ENCODE measurements at places on chromosomes 5 and 9. TPM values are rescaled to one million over a fixed set of nuclear protein-coding genes. Genes with fewer than 3 reads are reported as not detected.

BTNL8 gene
- not detected for total RNA-seq

SPINK6 gene
- total RNA-seq: not detected

SHLD3 gene
- total RNA-seq: 4.2 TPM

PHF19 gene
- 27.2 TPM for total RNA-seq

DNA sequence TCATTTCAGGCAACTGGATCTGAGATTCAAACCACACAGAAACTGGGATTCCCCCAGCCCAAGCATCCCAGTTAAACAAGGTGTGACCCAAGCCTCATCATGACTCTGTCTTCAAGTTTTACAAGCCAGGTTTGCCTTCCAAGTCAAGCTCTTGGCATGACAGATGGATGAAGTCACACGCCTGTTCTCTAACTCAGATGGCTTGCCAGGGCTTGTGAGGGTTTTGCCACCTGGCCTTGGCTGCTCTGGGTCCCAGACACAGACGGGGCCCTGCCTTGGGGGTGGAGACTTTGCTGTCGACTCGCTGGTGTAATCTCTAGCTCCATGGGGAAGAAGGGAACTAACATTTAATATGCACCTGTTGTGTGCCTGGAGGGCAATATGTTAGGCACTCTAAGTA lies 95.8 kb upstream of the RARS1 start:
- H3K27me3 ChIP-seq: no peaks in the 10 kb centered on the region
- no peak overlapping the region for H3K4me3 ChIP-seq
- no peak overlapping the region for H3K27ac ChIP-seq
- no peak for DNase-seq

GRCh38 chr5:43270645-43271044 lies 42.6 kb downstream of the HMGCS1 start:
- H3K27ac ChIP-seq: no peak overlapping the region
- no peaks in the 10 kb centered on the region for H3K36me3 ChIP-seq
- DNase-seq: no peak
- no peak overlapping the region for H3K4me3 ChIP-seq

GRCh38 chr9:123373447-123373923 lies 17.5 kb downstream of the CRB2 start:
- peaks cover 17% of the 10 kb centered on the region for H3K4me1 ChIP-seq
- no peak overlapping the region for H3K4me3 ChIP-seq
- H3K36me3 ChIP-seq: peaks cover 7% of the 10 kb centered on the region
- no peak overlapping the region for H3K27ac ChIP-seq
- no peak for DNase-seq

- no peak overlapping the region for H3K27ac ChIP-seq
- H3K27me3 ChIP-seq: no peaks in the 10 kb centered on the region
- H3K36me3 ChIP-seq: no peaks in the 10 kb centered on the region
- no peak overlapping the region for H3K4me3 ChIP-seq
Measured at GRCh38 chr9:30048396-30048795, 2336.0 kb upstream of the ACO1 start.

GRCh38 chr5:134578578-134579283 lies 53.3 kb downstream of the JADE2 start:
- no peak overlapping the region for H3K27ac ChIP-seq
- H3K4me1 ChIP-seq: no peaks in the 10 kb centered on the region
- no peaks in the 10 kb centered on the region for H3K27me3 ChIP-seq
- no peak for DNase-seq
- H3K36me3 ChIP-seq: no peaks in the 10 kb centered on the region
- no peak overlapping the region for H3K4me3 ChIP-seq

DNA sequence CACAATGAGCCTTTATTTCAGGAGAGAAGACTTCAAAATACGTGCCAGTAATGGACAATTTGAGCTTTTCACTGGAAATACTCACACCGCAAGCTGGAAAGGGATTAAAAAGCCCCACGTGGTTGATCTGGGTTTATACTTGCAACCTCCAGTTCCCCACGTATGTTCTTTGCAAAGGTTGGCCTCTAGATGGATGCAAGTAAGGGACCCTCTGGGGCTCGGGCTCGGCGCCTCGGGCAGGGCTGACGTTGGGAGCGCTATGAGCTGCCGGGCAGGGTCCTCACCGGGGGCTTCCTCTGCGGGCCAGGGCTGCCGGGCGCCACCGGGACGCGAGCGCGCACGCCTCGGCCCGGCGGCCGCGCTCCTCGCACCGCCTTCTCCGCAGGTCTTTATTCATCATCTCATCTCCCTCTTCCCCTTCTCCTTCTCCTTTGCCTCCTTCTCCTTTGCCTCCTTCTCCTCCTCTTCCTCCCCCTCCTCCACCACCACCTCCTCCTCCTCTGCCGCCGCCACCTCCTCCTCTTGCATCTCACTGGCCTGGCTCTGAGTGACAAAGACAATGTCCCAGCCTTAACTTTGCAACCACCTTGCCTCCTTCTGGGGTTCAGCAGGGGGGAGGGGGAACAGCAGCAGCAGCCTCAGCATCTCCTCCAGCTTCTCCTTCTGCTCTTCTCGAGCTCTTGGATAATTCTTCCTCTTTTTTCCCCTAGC lies 701 bp upstream of the ZNF462 start:
- peak overlapping the region; percentile 98 for H3K4me3 ChIP-seq
- peaks cover 44% of the 10 kb centered on the region for H3K4me1 ChIP-seq
- H3K27me3 ChIP-seq: peaks cover 21% of the 10 kb centered on the region
- H3K36me3 ChIP-seq: no peaks in the 10 kb centered on the region
- peak overlapping the region; percentile 94 for H3K27ac ChIP-seq

GRCh38 chr5:78511121-78511906 lies 137.3 kb downstream of the LHFPL2 start:
- no peak overlapping the region for H3K4me3 ChIP-seq
- H3K36me3 ChIP-seq: peaks cover 2% of the 10 kb centered on the region
- DNase-seq: no peak

DNA sequence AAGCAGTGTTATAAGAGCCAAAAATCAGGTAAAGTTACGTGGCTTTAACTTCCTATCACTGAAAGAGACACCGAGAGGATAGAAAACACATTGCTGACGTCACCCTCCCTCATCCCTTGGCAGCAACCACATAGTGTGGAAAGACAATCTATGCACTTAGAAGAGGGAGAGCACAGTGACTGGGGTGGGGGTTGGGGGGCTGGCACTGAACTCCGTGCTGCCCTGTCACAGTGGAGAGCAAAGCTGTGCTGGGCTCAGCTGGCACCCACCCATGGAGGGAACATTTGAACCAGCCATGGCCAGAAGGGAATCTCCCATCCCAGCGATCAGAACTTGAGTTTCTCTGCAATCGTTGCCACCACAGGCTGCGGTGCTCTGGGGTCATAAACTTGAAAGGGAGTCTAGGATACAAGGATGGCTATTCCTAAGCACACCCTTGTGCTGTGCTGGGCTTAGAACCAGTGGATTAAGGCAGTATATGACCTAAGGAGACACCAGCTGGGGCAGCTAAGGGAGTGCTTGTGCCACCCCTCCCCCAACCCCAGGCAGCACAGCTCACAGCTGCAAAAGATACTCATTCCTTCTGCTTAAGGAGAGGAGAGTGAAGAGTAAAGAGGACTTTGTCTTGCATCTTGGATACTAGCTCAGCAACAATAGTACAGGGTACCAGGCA lies 73.4 kb downstream of the KIAA0825 start:
- H3K4me3 ChIP-seq: no peak overlapping the region
- H3K4me1 ChIP-seq: no peaks in the 10 kb centered on the region
- no peaks in the 10 kb centered on the region for H3K27me3 ChIP-seq
- DNase-seq: no peak
- H3K27ac ChIP-seq: no peak overlapping the region

DNA sequence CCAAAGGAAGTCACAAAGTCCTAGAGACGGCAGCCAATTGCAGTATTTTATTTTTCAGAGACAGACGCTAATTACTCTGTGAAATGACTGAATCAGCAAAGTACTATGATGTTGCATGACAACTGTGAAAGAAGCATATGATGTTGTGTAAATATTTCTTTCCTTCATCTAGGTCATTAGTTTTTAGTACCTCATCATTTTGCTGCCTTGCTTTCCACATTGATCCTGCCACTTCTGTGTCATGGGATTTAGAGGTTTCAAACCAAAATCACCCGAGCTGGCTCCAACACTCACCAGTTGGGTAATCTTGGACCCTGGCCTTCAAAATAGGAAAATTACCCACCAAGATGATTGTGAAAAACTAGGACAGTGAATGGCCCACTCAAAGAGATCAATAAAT lies 585.2 kb downstream of the ACTL7B start:
- H3K36me3 ChIP-seq: no peaks in the 10 kb centered on the region
- no peak overlapping the region for H3K27ac ChIP-seq
- H3K4me1 ChIP-seq: peaks cover 45% of the 10 kb centered on the region
- no peak for DNase-seq
- no peak overlapping the region for H3K4me3 ChIP-seq
- peaks cover 69% of the 10 kb centered on the region for H3K27me3 ChIP-seq

DNA sequence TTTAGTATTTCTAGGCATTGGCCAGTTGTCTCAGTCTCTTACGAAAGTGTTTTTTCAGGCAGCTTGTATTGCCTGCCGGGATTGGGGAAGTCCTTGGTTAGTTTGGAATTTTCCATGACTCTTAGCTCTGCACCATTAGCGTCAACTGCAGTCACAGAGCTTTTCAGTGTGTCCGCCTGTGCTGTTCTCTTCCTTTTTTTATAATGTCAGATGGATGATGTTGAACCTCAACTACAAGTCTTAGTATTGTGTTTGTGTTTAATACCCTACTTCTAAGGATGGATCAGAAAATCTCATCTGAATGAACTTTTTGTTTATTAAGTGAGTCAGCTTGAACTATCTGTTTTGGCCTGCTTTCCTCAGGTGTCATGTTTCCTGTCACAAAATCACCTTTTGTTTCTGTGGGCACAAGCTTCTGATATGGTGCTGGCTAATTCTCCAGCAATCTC lies 33.1 kb downstream of the ATP6V0E1 start:
- peak overlapping the region; percentile 73 for H3K27ac ChIP-seq
- no peak for DNase-seq
- H3K36me3 ChIP-seq: peaks cover 13% of the 10 kb centered on the region
- no peak overlapping the region for H3K4me3 ChIP-seq
- peaks cover 20% of the 10 kb centered on the region for H3K4me1 ChIP-seq

GRCh38 chr5:168897387-168898122 lies 318.4 kb upstream of the PANK3 start:
- peaks cover 21% of the 10 kb centered on the region for H3K27me3 ChIP-seq
- H3K36me3 ChIP-seq: no peaks in the 10 kb centered on the region
- no peak overlapping the region for H3K4me3 ChIP-seq
- no peak for DNase-seq
- H3K4me1 ChIP-seq: no peaks in the 10 kb centered on the region

DNA sequence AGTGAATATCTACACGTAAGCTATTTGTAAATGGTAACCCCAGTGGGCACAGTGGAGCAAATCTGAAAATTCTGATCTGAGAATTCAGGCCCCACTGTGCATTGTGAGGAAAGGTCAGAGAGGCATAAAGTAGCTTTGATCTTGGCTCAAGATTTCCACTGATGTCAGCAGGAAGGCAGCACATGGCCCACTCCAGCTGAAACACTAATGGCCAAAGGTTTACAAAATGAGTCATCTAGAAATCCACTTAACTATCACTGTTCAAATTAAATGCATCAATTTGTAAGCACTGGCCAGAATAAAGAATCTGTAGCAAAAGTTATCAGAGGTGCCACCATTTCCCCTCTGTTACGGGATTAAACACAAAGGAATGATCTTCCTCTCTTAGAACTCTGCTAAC lies 191.6 kb downstream of the C9orf152 start:
- no peak for DNase-seq
- no peak overlapping the region for H3K27ac ChIP-seq
- peaks cover 2% of the 10 kb centered on the region for H3K27me3 ChIP-seq
- H3K4me3 ChIP-seq: no peak overlapping the region
- no peaks in the 10 kb centered on the region for H3K4me1 ChIP-seq

Measured in progenitor cell of endocrine pancreas (in vitro differentiated cells).